Mesangial cell (primary cell): ENCODE measurements at places on chromosomes 16 and 17. TPM values are rescaled to one million over a fixed set of nuclear protein-coding genes. Genes with fewer than 3 reads are reported as not detected.

Gene CD300LG
- not detected in 2 replicates for total RNA-seq

Gene ZFP90
- 23.8 and 26.2 TPM in 2 replicates for total RNA-seq

Gene CEMP1
- total RNA-seq: not detected in 2 replicates

Gene PRR35
- not detected in 2 replicates for total RNA-seq

Gene DOC2B
- total RNA-seq: 21.3 and 67.9 TPM in 2 replicates

Gene PTGES3L
- total RNA-seq: 1.3 and 2.9 TPM in 2 replicates
